ENCODE measurements at places on chromosomes 1 and 21.
A peak's percentile ranks its signal among the peaks of the same experiment; 100 is the strongest.

- DNase-seq: no peak
These were observed 139.2 kb downstream of the NTMT2 start for GRCh38 chr1:170284951-170285350.

DNA sequence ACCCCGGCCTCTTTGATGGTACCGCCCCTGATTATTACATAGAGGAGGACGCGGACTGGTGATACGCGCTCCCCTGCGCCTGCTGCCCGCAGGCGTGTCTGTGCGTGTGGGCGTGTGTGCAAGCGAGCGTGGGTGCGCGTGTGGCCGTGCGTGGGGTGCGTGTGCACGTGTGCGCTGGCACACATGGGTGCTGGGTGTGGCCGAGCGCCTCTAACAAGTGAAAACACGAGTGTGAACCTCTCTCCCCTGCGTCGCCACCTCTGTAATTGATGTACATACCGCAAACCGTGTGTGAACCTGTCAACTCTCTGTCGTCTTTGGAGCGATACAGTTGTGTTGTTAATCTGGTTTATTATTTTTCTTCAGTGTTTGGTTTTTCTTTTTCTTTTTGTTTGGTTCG lies 87.8 kb upstream of the TMEM51 start:
- no peak for DNase-seq

GRCh38 chr1:159040206-159040605 lies 30.5 kb downstream of the IFI16 start:
- DNase-seq: no peak

DNA sequence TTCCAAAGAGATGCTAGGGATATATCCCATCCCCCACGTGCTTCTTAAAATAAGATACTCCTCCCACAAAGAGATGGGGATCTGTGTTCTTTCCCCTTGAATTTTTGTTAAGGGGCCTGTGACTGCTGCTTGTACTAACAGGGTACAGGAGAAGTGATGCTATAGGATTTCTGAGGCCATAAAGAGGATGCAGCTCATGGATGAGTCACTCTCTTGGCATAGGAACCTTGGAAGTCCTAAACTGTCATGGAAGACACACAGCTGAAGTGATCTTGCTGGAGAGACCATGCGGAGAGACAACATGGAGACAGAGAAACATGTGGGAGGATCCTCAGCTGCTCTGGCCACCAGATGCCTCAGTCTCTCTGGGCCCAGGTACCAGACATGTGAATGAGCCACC lies 157.2 kb downstream of the S1PR1 start:
- no peak for DNase-seq

GRCh38 chr1:20574686-20575540 lies 14.0 kb upstream of the CDA start:
- DNase-seq: peak; percentile 86

GRCh38 chr1:43781574-43781973 lies 74.2 kb downstream of the ST3GAL3 start:
- no peak for DNase-seq

- DNase-seq: peak; percentile 4
These were observed 1.1 kb downstream of the LPGAT1 start for GRCh38 chr1:211829343-211830054.

GRCh38 chr1:245288796-245289195 lies 134.0 kb downstream of the KIF26B start:
- DNase-seq: no peak

- no peak for DNase-seq
These were observed 1.8 kb downstream of the TAS1R3 start for GRCh38 chr1:1332774-1333480.

GRCh38 chr1:215554865-215555264 lies 12.2 kb upstream of the KCTD3 start:
- DNase-seq: no peak

DNA sequence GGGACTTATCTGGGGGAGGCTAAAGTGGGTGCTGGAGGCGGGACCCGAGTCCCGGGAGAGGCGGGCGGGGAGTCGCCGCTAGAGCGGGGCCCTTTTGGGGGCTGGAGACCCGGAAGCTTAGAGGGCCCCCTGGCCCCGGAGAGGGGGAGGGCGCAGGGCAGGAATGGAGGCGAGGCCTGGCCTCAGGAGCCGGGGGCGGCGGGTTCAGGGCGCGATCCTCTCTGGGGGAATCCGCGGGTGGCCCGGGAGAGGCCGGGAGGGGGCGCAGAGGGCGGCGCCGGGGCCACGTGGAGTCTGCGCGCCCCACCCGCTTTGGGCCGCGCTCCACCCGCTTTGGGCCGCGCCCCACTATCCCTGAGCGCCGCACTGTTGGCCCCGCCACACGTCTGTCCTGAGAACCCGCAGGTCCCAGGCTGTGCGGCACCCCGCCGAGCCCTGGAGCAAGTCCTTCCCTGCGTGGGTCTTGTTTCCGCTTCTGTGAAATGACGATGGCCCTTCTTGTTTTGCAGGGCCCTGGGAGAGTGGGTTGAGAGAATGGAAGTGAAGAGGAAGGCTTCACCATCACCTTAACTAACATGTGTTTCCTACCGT lies 84.4 kb downstream of the NKAIN1 start:
- peak; percentile 85 for DNase-seq

- no peak for DNase-seq
These were observed 141.9 kb downstream of the PEX14 start for GRCh38 chr1:10616696-10617095.

GRCh38 chr1:188937965-188938551 lies 1539.6 kb downstream of the BRINP3 start:
- DNase-seq: no peak

GRCh38 chr21:37367703-37368540 lies 1.3 kb downstream of the DYRK1A start:
- peak; percentile 55 for DNase-seq

DNA sequence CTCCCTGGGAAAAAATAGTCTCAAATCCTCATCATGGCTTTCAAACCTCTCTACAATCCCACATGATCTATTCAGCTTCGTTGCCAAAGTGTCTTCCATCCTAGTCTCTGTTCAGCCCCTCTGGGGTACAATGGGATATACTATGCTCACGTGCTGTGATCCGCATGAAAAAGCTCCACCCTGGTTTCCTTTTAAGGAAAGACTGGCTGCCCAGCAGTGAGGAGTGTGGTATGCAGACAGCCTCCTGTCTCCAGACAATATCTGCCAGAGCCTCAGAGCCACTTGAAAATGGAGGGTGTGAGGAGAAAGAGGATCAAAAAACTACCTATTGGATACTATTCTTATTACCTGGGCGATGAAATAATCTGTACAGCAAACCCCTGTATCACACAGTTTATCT lies 194.5 kb downstream of the LHX8 start:
- DNase-seq: no peak
